ENCODE measurements at places on chromosomes 3 and 15. TPM values are rescaled to one million over a fixed set of nuclear protein-coding genes. Genes with fewer than 3 reads are reported as not detected.

The GADL1 gene
- not detected for total RNA-seq

The PRTG gene
- total RNA-seq = 8.2 TPM

The TRPC1 gene
- total RNA-seq = 8.4 TPM

The GHRL gene
- total RNA-seq = not detected

The B3GALNT1 gene
- 0.08 TPM for total RNA-seq

The NUP210 gene
- total RNA-seq = 32.3 TPM

The TJP1 gene
- total RNA-seq = 89.3 TPM

The CYP1A2 gene
- total RNA-seq = not detected

The MCTP2 gene
- total RNA-seq = not detected

The TPRG1 gene
- 0.21 TPM for total RNA-seq

The NR1I2 gene
- not detected for total RNA-seq

The AGBL1 gene
- total RNA-seq = not detected

The CDCP1 gene
- total RNA-seq = 13.6 TPM

The CAMK2N2 gene
- 1.5 TPM for total RNA-seq

The CPN2 gene
- not detected for total RNA-seq

The SUCNR1 gene
- not detected for total RNA-seq

The CCDC80 gene
- total RNA-seq = 64.6 TPM

The IL5RA gene
- not detected for total RNA-seq

The CASR gene
- not detected for total RNA-seq

The RARRES1 gene
- 7.3 TPM for total RNA-seq

The TMC3 gene
- not detected for total RNA-seq

The ITIH4 gene
- 1.4 TPM for total RNA-seq

The GOLGA6L7 gene
- total RNA-seq = not detected

The RTP1 gene
- total RNA-seq = not detected

The ARL6IP5 gene
- total RNA-seq = 102 TPM

The PLA1A gene
- 0.50 TPM for total RNA-seq

The SMCO1 gene
- not detected for total RNA-seq

The ADCY5 gene
- total RNA-seq = 0.38 TPM

The SAMMSON gene
- not detected for total RNA-seq

The PLSCR2 gene
- total RNA-seq = not detected

The SOX2 gene
- 1.2 TPM for total RNA-seq

The MFGE8 gene
- total RNA-seq = 311 TPM

The RBP2 gene
- not detected for total RNA-seq

The ZNF80 gene
- total RNA-seq = not detected

The SLC28A2 gene
- total RNA-seq = not detected

The DUSP7 gene
- 13.1 TPM for total RNA-seq

The P2RY13 gene
- not detected for total RNA-seq

The LARP6 gene
- 81.2 TPM for total RNA-seq

The GOLGA6A gene
- 0.09 TPM for total RNA-seq

The ZPLD1 gene
- total RNA-seq = not detected

The POLQ gene
- total RNA-seq = 6.6 TPM

The KBTBD13 gene
- not detected for total RNA-seq

The GOLGA6B gene
- not detected for total RNA-seq

The SERPINI2 gene
- total RNA-seq = not detected

The ATP13A5 gene
- not detected for total RNA-seq

The LYZL4 gene
- total RNA-seq = not detected

The SI gene
- not detected for total RNA-seq

The GPR176 gene
- 11.0 TPM for total RNA-seq

The CEMIP gene
- total RNA-seq = 2.4 TPM

All from A549 treated with CpdA at 1 μM for 4 hours (cell line).